GM13977 (cell line): ENCODE measurements at places on chromosomes 12 and 14.
A peak's percentile ranks its signal among the peaks of the same experiment; 100 is the strongest.

DNA sequence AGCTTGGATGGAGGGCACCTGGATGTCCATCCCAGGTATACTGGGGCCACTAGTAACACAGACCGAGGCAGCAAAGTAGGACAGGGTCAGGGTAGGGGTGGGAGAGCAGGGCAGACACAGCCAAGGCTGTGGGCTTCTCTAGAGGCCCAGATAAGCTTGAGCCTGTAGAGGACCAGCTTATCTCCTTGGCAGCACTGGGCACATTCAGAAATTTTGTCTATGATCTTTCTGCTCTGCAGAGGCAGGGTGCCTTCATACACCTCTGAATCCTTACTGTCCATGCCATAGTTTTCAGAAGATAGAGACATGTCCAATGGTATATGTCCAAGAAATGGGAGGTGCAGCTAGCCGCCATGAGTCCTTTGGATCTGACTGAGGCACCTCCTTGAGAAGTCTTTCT is 26.4 kb upstream of the USP15 start:
- DNase-seq, result no peak

DNA sequence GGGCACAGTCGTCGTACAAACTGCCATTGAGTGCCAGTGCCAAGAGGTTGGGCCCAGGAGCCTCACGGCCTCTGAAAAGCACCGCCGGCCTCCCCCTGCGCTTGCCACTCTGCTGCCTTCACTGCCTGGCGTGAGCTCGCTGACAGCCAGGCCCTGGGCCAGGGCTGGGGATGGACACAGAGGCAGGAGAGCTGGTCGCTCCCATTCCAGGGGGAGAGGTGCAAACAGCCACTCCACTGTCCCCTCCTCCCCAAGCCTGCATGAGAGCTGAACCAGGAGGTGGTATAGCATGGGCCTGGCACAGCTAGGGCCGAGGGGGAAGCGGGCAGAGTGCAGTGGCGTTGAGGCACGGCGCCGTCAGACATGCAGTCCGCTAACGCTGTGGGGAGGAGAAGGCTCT is 4.6 kb downstream of the ADSS1 start:
- no peak for DNase-seq

DNA sequence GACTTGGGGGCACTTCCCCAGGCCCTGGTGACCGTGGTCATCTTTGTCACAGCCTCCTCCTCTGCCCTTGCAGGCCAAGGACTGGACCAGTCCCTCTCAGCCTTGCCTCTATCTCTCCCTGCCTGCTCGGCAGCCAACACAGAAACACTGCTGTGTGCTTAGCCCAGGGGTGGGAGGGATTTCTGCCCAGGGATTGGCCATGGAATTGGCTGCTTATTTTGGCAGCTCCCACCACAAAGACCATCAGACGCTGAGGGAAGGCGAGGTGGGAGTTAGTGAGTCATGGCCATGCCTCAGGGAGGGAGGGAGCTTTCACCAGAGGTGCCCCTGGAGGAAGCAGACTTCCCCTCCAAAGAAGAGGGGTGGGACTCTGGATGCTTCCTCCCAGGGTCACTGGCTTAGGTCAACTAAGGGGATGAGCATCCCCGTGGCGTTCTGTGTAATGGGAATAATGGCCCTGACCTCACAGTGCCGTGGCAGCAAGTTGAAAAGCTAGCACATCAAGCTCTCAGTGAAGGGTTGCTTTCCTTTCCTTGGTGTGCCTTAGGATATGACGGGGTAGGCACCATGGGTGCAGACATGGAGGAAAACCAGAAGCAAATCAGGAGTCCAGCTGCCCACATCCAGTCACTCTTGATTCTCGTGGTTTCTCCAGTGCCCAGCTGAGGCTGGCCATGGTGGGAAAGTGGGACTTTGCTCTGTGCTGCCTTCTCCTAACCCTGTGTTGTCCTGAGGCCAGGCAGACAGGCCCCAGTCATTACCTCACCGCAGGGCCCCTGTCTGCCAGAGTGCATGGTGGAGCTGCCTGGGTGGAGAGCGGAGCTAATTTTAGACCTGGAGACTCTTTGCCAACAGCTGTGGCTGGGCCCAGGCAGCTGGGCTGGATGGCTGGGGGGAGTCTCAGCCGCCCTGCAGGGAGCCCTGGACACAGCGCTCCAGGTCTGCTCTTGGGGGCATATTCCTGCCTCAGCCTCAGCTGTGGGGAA is 21.4 kb downstream of the B4GALNT3 start:
- no peak for DNase-seq

DNA sequence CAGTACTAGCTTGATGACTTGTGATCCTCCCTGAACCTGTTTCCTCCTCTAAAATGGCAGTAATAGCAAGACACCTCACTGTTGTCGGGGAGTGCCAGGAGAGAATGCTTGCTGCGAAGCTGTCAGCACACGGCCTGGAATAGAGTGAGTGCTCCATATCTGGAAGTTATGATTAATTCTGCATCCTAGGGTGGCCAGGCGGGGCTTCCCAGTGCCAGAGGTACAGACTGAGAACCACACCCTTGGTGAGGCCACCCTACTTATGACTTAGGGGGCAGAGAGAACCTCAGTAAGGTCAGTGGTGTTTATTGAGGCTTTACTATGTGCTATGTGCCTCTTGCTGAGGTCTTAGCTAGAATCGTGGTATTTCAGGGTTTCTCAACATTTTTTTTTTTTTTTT is 20.1 kb downstream of the MORN3 start:
- no peak for DNase-seq

GRCh38 chr12:122499991-122500684 is 594 bp downstream of the ZCCHC8 start:
- peak; percentile 60 for DNase-seq

DNA sequence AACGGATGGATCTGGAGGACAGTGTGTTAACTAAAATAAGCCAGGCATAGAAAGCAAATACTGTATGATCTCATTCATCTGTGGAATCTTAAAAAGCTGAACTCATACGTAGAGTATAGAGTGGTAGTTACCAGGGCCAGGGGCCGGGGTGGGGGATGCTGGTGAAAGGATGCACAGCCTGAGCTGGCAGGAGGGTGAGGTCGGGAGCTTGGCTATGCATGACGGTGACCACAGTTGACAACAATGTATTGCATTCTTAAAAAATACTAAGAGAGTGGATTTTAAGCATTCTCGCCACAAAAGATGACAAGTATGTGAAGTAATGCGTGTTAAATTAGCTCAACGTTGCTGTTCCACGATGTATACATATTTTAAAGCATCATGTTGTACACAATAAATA is 351.3 kb downstream of the TMEM121 start:
- DNase-seq, result no peak

DNA sequence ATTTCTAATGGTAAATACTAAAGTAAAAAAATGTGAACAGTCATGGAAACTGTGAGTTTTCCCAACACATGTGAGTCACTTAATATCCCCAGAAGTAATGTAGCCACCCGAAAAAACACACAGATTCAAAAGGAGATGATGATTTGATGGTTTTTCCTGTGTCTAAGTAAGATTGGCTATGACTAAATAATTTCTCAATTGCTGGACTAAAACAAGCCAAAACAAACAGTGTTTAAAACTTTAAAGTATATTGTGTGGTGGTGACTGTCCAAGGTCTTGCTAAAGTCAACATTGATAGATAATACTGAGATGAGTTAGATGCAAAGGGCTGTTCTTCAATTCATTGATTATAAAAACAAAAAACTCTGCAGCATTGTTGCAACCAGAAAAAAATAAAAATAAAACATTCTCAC is 89.6 kb upstream of the SOX5 start:
- DNase-seq, result no peak

- DNase-seq, result no peak
These were observed 86.1 kb upstream of the CPM start for GRCh38 chr12:69019082-69019481.

DNA sequence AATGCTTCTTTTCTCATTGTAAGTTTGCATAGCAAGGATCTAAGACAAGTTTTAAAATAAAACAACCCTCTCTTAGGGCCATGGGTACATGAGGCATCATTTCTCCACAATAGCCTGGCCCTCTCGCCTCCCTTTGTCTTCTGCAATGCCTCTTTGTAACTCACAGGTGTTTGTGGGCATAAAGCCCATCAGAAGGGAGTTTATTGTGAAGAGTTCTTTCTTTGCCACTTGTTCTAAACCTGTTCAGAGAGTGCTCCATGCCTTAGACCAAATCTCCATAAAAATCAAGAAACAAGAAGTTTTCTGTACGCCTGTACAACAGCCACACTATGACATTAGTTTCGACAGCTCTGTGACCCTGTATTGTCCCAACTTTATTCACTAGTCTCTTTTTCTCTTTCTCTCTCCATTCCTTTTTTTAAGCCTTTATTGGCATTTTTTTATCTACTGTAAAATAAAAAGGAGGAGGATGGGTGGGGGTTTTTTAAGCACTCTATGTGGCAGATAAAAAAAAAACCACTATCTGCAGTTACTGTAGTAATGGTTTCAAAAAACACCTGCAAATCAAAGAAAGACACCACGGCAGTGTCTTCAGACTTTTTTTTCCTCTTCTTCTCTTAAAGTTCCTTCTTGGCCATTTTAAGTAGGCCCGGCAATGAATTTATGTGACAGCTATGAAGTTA is 1.6 kb downstream of the C12orf42 start:
- DNase-seq, result no peak

- no peak for DNase-seq
These were observed 5.4 kb downstream of the ZNF219 start for GRCh38 chr14:21093018-21093417.

GRCh38 chr12:55681142-55682077 is 26.3 kb downstream of the ITGA7 start:
- no peak for DNase-seq

DNA sequence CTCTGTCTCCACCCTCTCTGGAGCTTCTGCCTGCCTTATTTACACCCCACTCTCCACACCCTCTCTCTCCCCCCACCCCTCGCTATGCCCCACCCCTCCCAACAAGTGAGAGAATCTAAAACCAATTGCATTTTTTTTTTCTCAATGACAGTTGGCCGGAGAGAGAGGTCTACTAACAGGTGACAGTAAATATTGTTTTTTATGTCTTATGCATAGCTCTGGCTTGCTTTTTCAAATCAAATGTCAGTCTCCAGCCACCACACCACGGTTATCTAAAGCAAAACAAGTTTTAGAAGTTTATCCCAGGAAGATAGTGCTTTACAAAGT is at the start of gene KCNC2:
TSS of gene KCNC2 (minus strand) at position 28 of the 327 bp plus-strand sequence.
- no peak for DNase-seq

GRCh38 chr14:94936401-94936892 is 166.5 kb upstream of the GSC start:
- no peak for DNase-seq

- DNase-seq, result no peak
These were observed 54.1 kb upstream of the BEGAIN start for GRCh38 chr14:100641274-100641860.

DNA sequence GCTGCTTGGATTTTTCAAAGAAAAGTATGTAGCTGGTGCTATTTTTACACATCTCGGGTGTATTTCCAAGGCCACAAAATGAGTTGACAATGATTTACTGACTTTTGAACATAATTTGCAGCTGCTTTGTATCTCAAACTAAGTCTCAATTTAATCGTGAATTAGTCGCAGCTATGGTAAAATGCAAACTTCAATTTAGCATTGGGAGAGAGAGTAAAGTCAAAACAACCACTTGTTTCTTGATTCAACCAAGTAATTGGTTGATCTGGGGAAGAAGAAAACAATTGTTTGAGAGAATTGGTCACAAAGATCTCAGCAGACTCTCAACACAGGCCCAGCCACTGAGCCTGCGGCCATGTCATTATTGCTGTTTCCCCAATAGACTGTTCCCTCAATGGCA is 75.0 kb upstream of the DYRK2 start:
- no peak for DNase-seq

- DNase-seq, result peak; percentile 83
These were observed 17.4 kb upstream of the GALNT16 start for GRCh38 chr14:69242311-69243224.

GRCh38 chr12:15547691-15548090 is 225.4 kb downstream of the PTPRO start:
- no peak for DNase-seq

GRCh38 chr14:92546347-92547053 is 32.9 kb downstream of the RIN3 start:
- no peak for DNase-seq

- DNase-seq, result no peak
These were observed 159.4 kb downstream of the TSPAN9 start for GRCh38 chr12:3236345-3237187.

GRCh38 chr12:49791700-49792099 is 36.5 kb downstream of the NCKAP5L start:
- no peak for DNase-seq

DNA sequence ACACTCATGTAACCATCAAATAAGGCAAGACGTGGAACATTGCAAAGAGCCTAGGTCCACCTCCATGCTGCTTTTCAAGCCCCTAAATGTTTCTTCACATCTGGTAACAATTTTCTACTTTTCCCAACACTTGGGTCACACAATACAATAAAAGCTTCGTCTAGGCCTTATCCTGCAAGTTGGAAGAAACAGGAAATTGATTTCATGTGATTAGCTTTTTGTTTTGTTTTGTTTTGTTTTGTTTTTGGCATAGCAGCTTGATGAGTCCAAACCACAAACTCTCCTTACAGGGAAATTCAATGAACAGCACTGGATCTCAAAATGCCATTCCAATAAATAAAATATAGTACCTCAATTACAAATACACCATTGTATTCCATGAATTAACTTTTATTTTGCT is 19.3 kb downstream of the TAS2R50 start:
- no peak for DNase-seq

DNA sequence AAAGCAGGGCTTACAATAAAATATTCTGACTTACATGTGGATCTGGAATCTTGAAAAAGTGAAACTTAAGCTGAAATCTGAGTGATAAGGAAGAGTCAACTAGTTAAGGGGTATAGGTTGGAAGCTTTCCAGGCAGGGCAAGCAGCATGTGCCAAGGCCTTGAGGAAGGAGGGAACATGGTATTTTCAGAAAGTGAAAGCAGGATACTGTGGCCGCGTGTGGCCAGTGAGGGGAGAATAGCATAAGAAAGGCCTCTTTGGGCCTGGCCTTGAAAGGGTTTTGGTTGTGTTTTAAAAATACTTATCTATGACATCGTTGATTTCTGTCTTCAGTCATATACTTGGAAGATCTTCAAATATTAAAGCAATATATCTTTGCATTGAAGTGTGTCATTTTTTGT is 213.4 kb downstream of the AKAP6 start:
- no peak for DNase-seq

GRCh38 chr14:31026077-31026449 is at the start of gene STRN3:
STRN3 (minus strand) TSS chr14:31026379; CDS start chr14:31026185, 194 bp downstream.
- DNase-seq, result no peak

DNA sequence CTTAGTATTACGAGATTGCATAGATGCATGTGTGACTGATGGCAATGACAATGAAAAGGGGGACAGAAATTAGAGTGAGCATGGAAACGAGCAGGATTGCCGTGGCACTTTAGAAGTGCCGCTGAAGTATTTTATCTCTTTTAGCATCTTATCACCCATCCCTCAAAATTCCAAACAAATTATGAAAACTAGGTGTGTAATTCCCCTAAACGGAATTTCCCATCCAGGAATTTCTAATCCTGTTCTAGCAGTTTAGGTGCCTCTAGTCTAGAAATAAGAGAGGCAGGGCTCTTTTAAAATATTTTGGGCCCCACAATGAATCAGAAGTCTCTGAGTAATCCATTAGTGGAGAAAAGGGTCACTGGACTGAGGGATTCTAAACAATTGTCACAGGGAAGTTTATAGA is 947 bp downstream of the TMEM52B start:
- DNase-seq, result no peak
